Activated effector memory CD4-positive, alpha-beta T cell treated with anti-CD3 and anti-CD28 coated beads, Interleukin-2, amount 50 U/mL, for 16 hours (primary cell): ENCODE measurements at places on chromosomes 6 and 20.

DNA sequence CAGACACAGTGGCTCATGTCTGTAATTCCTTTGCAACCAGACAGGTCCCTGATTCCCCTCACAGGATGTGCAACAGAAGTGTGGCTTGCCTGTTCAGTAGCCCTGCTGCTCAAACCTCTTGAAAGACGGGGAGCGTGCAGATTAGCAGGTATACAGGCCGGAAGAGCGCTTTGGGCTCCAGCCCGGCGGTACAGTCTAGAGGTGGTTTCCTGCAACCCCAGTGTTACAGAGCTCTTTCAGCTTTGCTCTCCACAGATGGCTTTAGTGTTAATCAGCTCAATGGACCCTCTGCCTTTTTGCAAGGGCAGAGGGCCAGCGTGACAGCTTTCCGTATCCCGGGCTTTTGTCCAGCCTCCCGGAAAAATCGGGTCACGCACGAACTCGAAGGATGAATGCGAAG, 67.2 kb upstream of the TNFRSF21 start:
- no peak for DNase-seq

GRCh38 chr20:6764619-6765018, 2.9 kb upstream of the BMP2 start:
- DNase-seq, result no peak

- peak; percentile 55 for DNase-seq
Observed at GRCh38 chr20:60087563-60088105, 129.4 kb downstream of the CDH26 start.

- DNase-seq, result peak; percentile 68
Observed at GRCh38 chr6:138593124-138593877, 94.0 kb upstream of the NHSL1 start.

GRCh38 chr6:43912598-43913371, 142.8 kb downstream of the VEGFA start:
- DNase-seq, result no peak

DNA sequence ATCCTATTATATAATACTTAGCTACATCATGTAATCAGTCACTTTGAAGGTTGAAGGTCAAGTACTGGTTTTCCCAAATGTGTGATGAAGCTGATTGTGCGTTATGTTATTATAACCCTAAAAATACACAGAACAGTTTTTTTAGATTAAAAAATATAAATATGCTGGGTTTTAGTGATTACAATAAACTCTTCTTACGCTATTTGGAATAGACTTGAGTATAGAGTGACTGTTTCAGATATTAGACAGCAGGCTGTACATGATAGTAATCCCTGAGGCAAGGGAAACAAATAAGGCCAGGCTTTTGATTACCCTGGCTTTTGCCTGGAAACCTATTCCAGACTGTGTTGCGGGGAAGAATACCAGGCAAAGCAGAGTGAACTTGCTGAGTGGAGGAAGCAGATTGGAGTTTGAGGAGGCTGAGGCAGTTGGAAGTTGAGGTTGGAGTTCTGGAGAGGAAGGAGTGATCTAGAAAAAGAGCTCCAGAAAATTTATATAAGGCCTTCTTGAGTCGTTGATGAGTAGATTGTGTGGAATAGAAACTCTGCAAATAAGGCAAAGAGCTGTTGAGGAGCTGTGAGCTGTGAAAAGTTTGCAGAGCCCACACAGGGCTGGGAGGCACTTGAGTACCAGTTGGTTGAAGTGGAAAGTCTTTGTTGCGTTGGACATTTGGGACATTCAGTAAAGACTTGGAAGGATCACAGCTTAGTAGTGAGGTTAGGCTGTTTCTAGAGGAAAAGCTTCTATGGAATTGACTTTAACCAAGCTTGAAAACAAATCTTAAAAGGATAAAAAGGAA, 26.4 kb downstream of the MAP3K4 start:
- DNase-seq, result no peak

DNA sequence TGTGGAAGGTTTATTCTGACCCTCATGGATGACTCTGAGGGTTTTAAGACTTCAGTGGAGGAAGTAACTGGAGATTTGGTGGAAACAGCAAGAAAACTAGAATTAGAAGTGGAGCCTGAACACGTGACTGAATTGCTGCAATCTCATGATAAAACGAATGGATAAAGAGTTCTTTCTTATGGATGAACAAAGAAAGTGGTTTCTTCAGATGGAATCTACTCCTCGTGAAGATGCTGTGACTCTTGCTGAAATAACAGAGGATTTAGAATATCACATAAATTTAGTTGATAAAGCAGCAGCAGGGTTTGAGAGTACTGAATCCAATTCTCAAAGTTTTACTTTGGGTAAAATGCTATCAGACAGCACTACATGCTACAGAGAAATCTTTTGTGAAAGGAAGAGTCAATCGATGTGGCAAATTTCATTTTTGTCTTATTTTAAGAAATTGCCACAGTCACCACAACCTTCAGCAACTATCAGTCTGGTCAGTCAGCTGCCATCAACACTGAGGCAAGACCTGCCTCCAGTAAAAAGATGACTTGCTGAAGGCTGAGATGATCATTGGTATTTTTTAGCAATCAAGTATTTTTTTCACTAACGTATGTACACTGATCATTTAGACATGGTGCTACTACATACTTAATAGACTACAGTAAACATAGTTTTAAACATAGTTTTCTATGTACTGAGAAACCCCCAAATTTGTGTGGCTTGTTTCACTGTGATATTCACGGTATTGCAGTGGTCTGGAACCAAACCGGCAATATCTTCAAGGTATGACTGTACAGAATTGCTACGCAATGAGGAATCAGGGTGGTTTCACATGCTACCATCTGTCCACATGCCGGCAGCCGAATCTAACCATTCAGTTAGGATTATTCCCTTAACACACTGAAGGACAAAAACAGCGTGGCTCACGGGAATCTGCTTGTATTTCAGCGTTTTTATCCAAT, 149.0 kb downstream of the MYB start:
- no peak for DNase-seq

DNA sequence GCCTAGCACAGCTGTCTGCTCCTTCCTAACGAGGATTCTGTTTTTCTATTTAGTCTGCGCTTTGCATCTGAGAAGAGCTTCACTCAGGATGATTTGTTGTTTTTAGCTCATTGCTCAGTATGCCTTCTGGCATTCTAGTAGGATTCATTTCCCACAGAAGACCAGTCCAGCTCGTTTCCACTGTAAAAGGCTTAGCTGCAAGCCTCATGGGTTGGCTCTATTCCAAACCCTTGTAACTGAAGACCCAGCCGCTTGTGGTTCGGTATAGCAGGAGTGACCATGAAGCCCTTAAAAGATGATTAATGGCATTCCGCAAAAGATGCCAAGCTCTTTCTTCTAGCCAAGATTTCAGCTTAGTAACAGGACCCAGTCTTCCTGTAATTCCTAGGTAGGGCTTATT, 7.2 kb downstream of the ADGRF1 start:
- DNase-seq, result no peak

- no peak for DNase-seq
Observed at GRCh38 chr6:75852721-75853120, 103.7 kb downstream of the MYO6 start.

GRCh38 chr6:26270486-26270861, 94.5 kb upstream of the BTN3A2 start:
- no peak for DNase-seq

DNA sequence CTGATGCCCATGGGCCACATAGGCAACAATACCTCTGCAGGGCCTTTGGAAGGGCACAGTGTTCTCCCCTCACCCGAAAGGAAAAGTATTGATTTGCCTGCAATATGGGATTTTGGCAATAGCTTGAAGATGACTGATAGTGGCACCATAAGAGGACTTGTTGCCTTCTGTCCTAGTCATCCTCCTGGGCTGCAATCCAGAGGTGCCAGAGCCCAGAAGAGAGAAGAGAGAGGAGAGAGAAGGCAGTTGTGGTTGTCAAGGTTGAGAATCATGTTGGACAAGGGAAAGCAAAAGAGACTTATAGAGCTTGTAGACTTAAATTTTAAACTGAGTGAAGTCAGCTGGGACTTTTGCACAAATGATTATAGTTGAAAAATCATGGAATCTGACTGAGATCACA, 14.6 kb downstream of the HDGFL1 start:
- no peak for DNase-seq

DNA sequence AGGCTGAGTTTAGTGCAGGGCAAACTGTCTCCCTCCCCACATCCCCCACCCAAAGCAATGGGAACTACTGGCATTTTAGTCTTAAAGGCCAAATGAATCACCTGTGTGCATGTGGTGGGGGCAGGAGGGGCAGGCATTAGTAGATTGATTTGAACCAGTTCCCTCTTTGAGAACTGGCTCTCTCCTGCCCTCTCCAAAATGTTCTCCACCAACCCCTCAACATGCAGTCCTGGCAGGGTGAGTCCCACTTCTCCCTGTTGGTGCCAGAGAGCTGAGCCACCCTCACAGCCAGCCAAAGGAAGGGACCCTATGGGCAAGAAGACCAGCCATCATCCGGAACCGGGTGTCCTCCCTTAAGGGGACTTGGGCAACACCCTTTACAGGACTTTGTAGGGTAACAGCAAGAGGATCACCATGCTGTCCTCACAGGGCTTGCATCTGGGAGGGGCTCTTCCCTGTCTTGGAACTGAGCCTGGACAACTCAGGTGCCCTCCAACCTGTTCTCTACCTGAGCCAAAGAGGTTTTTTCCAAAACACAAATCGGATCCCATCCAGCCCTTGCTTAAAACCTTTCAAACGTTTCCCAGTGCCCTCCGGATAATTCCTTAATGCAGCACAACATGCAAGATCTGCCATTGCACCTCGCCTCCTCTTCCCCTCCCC, 80.6 kb downstream of the MRPL14 start:
- DNase-seq, result no peak

DNA sequence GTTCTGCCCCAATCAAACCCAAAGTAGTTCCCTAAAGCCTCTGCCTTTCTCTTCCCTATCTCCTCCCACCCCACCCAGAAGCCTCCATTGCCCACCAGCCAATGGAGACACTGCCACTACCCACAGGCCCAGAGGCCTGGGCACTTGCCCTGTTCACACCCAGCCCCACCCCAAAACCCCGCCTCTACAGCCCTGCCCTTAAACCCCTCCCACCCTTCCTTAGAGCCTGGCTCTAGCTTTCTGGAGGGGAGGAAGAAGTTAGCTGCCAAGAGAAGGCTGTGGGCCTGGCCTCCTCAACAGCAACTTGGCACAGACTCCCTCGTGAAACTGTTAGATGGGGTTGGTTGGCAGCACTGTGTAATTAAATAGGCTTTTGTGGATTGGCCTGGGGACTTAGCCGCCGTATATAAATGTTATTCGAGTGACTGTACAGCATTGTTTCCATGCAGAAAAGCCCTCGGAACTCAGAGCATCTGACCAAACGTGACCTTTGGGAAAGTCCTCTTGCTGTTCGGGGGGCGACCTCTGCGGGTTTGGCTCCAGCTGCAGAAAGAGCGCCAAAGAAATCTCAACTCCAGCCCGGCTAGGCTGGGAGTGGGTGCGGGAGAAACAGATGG, 31.4 kb downstream of the COL11A2 start:
- peak; percentile 60 for DNase-seq

DNA sequence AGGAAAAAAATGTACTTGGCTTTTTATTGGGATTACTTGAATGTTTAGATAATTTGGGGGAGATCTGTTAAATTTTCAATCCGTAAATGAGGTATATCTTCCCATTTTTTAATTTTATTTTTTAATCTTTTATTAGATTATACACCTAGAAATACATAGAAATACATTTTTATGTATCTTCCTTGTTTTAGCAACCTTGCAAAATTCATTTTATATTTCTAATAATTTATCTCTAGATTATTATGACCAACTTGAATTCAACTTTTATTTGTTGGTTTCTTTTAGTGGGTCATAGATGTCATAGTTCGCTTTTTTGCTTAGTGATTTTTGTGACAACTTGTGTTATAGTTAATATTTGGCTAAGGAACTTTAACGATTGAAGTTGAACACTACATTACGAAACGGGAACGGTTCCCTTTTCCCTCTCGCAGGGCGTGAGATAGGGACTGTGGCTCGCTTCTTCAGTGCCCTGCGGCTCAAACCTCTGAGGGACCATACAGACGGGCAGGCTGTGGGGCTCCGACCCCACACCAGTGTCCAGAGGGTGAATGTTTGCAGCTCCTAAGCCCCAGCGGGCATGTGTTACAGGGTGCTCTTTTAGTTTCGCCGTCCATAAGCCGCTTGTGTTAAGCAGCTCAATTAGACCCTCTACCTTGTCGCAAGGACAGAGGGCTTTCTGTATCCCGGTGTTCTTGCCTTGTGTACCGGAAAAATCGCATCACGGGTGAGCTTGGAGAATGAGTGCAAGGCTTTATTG, 53.8 kb downstream of the PRND start:
- no peak for DNase-seq

GRCh38 chr6:74087899-74088298, 391.9 kb downstream of the CD109 start:
- no peak for DNase-seq

DNA sequence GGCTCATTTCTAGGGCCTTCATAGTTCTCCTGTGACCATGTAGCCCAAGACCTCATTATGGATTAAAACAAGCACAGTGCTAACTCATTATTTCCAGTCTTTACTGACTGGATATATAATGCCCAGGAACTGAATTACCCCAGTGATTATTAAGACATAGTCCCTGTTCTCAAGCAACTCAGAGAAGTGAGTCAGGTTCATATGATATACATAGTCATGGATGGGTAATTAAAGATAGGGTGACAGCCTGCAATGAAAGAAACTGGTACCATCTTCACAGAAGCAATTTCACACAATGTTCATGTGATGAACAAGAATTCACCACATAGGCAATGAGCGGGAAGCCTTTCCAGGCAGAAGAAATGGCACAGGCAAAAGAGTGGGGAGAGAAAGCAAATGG, 3.5 kb downstream of the TRIM27 start:
- DNase-seq, result no peak

- peak; percentile 57 for DNase-seq
Observed at GRCh38 chr20:3166913-3167342, 6.4 kb downstream of the LZTS3 start.

DNA sequence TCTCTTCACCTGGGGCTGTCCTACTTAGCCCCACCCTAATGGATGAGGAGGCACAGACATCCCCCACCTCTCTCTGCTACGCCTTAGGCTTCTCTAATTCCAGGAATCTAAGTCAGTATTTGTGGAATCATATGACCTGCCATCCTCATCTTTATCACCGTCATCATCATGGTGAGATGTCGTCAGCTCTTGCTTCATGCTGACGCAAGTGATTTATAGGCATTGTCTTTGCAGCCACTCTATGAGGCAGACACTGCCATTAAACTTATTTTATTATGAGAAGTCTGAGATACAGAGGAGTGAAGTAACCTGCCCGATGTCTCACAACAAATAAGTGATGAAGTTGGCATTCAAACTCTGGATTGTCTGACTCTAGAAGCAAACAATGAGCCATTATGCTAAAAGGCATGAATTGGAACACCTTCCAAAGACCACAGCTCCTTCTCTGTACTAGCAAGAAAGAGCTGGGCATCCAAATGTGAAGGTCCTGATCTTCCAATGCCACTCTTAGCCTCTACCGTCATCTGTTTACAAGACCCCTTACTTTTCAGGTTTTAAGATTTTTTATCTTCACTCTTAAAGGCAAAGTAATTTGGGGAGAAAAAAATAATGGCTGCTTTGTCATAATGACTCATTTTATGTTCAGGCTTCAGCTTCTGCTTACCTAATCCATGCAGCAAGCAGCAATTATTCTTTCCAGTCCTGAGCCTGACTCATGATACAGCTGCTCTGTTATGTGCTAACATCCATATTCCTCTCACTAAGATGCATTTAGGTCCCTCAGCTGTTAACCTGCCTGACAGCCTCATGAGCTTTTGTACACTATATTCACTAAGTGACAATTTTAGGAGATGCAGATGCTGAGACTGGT, 113.7 kb upstream of the BCLAF1 start:
- DNase-seq, result no peak
